ENCODE measurements at places on chromosomes 2 and 18. TPM values are rescaled to one million over a fixed set of nuclear protein-coding genes. Genes with fewer than 3 reads are reported as not detected.

The STARD6 gene
- total RNA-seq, result not detected

The RELCH gene
- 31.6 TPM for total RNA-seq

The BUB1 gene
- 108 TPM for total RNA-seq

The GREB1L gene
- not detected for total RNA-seq

The RAB27B gene
- not detected for total RNA-seq

- no peak for DNase-seq
Observed at GRCh38 chr2:231711677-231712450, 3.5 kb downstream of the PTMA start.

DNA sequence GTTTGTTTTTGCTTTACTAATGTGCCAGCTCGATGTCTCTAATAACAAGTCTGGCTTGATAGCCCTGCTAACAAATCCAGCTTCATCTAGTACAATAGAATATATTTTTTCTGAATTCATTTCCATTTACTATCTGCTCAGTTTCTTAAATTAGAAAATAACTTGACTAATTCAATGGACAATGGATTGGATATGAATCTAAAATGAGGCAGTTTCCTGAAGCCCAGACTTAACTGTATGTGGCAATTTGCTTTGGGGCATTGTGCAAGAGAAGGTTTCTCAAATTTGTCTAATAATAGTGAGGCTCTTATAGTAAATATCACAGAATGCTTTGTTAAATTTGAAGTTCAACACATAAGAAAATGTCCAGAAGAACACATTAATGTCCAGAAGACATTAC lies 25.8 kb downstream of the CALCRL start:
- DNase-seq, result peak; percentile 60

GRCh38 chr2:1022178-1022577 lies 71.5 kb downstream of the SNTG2 start:
- no peak for DNase-seq

DNA sequence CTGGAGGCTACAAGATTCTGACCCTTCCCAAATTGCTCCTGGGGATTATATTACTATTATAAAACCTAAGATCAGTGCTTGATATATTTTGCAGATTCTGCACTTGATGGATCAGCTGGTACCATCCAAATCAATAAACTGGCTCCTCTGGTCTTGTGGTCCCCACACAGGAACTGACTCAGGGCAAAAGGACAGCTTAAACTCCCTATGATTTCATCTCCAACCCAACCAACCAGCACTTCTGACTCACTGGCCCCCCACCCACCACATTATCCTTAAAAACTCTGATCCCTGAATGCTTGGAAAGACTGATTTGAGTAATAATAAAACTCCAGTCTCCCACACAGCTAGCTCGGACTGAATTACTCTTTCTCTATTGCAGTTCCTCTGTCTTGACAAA lies 82.1 kb downstream of the TMEM163 start:
- no peak for DNase-seq

- DNase-seq, result no peak
Observed at GRCh38 chr2:239806276-239806675, 218.9 kb downstream of the NDUFA10 start.
